ENCODE measurements at places on chromosomes 12 and 14.

- no peak for DNase-seq
Observed at GRCh38 chr14:89384636-89385035, 32.4 kb downstream of the FOXN3 start.

DNA sequence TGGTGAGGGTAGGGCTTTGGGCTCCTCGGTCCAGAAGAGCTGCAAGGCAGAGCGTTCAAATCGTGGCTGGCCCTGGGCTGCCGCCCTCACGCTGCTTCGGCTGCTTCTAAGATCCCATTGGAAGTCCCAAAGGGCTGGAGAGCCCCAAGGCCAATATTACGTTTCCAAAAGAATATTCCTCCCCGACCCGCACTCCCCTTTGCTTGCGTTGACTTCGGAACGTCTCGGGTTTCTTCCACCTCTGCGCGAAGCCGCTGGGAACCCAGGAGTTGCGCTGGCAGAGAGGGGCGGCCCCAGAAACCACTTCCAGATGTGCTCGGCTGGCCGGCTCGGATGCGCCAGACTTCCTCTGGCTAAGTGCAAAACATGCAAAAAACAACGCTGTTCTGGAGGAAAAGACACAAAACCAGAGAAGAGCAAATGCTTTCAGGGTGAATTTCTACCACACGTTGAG lies at the start of gene GLT8D2:
GLT8D2 (minus strand) TSS at position 285 of the 454 bp plus-strand sequence. CDS start 30,539 bp downstream, outside the sequence.
- DNase-seq, result no peak

- no peak for DNase-seq
Observed at GRCh38 chr12:27429606-27430005, 16.9 kb upstream of the SMCO2 start.

DNA sequence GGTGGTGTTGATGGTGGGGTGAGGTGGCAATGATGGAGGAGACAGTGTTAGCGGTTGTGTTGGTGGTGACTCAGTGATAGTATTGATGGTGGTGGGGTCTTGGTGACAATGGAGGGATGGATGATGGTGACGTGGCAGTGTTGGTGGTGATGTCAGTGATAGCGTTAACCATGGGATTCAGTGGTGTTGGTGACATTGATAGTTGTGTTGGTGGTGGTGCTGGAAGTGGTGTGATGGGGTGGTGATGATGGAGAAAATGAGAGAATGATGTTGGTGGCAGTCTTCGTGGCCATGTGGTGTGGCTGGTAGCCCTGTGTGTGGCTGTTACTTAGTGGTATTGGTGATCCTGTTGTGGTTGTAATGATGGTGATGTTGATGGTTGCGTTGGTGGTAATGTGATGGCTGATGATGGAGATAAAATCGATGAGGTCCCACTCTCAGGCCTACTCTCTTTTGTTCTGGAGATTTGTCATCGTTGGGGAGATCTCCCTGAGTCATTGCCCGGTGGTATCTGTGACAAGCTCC lies 2.6 kb downstream of the DTX1 start:
- DNase-seq, result no peak

DNA sequence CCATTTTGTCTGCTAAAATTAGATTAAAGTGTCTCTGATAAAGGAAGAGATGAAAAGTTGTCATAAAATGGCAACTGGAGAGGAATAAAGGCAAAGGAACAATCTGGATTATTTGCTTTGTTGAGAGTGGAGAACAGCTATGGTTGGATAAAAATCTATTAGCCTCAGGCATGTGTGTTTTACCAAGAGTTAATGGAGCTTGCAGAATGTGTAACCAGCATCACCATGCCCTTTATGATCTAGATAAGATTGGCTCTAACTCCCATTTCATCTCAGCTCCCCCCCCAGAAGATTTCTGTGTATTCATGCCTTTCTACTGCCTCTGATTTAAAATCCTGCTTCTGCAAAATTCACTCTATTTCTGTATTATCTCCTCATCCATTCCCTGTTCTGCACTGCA lies 93.8 kb downstream of the GALC start:
- no peak for DNase-seq

- DNase-seq, result no peak
Observed at GRCh38 chr14:97723351-97723750, 926.2 kb downstream of the VRK1 start.

DNA sequence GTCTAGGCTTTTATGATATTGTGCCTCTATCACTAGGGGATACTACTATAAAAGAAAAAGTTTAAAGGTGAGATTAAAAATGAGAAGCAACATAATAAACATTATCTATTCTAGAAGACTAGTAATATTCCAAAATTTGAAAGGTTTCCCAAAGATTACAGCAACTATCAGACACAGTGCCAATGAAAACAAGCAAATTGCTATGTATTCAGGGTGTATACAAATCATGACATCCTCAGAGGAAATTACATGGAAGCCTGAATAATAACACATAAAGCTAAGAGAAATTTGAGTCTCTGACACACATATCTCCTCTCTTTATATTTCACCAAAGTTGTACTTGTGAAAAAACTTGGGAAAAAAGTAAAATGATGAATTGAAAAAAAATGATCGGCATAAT lies 327.0 kb downstream of the SEC23A start:
- no peak for DNase-seq

- DNase-seq, result no peak
Observed at GRCh38 chr14:52078095-52078531, 9.3 kb upstream of the NID2 start.

DNA sequence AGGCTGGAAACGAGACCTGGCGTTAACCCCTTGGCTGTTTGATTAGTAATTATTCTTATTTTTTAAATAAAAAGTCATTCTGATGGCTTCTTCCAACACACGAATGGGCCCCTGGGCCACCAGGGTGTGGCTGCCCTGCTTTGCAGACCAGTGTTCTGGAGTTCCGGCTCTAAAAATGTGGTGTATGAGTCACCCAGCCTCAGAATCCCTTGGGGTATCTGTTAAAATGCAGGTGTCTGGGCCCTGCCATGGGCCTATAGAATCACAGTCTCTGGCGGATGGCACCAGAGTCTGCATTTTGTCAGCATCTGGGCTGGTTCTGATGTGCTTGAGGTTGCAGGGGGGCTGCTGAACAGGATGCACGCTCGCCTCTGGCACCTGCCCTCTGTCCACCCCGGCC lies 2.5 kb upstream of the PSMC1 start:
- no peak for DNase-seq

GRCh38 chr12:115419145-115419646 lies 735.2 kb upstream of the TBX3 start:
- DNase-seq, result no peak

- no peak for DNase-seq
Observed at GRCh38 chr12:579420-580110, 83.7 kb downstream of the NINJ2 start.

DNA sequence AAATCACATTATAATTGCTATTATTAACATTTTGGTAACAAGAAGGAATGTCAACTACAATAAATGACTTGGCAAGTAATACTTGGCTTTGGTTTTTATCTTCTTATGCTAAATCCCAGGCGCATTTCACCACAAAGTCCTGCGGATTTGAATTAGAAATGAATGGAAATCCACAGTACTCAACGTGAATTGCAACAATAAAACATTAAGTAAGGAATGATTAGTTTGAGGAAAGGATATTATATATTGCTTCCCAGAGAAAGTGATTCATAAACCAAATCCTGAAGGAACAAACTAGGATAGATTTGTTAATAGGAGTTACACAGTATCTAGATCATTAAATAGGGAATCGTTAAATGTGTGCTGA lies 1089.7 kb downstream of the TRHDE start:
- DNase-seq, result no peak

DNA sequence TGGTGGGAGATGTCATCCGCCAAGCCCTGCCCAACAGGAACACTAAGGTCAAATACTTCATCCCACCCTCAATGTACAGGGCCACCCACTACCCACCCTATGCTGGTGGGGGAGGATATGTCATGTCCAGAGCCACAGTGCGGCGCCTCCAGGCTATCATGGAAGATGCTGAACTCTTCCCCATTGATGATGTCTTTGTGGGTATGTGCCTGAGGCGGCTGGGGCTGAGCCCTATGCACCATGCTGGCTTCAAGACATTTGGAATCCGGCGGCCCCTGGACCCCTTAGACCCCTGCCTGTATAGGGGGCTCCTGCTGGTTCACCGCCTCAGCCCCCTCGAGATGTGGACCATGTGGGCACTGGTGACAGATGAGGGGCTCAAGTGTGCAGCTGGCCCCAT lies 3.5 kb downstream of the B3GNT4 start:
- DNase-seq, result no peak

DNA sequence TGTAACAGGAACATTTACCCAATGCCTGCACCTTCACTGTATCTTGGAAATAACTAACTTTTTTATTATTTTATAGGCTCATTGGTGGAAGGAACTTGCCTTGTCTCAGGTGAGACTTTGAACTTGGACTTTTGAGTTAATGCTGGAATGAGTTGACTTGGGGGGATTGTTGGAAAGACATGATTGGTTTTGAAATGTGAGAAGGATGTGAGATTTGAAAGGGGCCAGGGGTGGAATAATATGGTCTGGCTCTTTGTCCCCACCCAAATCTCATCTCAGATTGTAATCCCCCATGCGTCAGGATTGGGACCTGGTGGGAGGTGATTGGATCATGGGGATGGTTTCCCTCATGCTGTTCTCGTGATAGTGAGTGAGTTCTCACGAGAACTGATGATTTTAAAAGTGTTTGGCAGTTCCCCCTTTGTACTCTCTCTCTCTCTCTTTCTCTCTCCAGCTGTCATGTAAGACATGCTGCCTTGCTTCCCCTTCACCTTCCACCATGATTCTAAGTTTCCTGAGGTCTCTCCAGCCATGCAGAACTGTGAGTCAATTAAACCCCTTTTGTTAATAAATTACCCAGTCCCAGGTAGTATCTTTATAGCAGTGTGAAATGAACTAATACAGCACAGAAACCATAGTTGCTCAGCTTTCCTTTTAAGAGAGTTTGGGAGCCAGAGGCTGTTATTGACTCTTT lies 244.1 kb downstream of the BTG1 start:
- no peak for DNase-seq

GRCh38 chr12:13811061-13811460 lies 170.3 kb downstream of the GRIN2B start:
- DNase-seq, result no peak

DNA sequence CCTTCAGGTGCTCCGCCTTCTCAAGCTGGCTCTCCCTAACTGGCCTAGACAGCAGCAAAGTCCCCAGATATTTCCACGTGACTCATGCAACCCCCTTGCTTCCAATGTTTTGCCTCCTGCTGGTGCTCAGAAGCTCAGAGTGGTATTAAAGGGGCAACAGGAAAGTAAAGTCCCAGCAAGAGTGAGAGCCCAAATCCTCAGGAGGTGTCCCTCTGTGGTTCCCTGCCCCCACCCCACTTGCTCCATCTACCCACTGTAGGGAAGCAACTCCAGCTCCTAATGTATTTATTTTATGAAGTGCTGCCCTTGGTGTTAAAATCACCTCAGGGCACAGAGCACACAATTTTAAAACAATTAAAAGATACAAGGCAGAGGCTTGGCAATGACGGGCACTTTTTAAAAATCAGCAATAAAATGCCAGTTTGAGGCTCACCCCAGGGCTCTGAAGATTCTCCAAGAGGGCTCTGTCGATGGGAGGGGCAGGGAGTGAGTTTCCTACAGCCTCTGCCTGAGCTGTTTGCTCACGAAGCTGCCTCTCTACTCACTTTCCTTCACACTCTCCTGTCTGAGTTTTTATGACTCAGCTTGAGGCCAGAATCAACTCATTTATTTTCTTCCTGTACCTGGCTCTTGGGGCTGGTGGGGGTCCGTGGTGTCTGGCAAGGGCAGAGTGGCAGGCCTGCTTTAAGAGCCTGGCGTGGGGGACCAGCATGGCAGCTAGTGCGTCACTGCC lies 81.9 kb upstream of the MAX start:
- no peak for DNase-seq

GRCh38 chr12:14896521-14897169 lies 11.0 kb upstream of the MGP start:
- no peak for DNase-seq

DNA sequence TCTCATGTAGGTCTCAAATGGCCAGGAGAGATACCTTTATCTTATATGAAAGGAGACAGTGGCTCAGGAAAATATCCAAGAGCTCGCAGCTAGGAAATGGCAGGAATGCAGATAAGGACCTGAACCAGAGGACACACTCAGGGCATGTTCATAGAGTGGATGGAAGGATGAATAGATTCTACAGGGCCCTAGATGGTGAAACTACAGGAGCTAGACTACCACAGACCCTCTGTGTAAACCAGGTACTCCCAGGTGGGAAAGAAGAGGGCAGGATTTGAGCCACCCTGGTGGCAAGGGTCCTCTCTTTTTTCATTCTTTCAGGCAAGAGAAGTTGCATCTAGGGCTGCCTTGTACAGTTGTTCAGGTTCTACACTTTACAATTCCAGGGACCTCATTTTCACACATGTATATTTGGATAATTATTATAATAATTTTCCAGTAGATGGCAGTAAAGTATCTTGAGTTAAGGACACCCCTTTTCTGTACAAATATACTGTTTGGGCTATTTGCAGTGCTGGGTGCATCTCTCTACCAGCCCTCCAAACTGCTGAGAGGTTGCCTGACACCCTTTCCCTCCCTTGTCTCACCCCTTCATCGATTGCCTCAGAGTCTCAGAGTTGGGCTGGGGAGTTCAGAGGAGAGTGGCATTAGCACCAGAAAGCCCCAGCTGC lies 10.5 kb upstream of the ZDHHC22 start:
- DNase-seq, result no peak

DNA sequence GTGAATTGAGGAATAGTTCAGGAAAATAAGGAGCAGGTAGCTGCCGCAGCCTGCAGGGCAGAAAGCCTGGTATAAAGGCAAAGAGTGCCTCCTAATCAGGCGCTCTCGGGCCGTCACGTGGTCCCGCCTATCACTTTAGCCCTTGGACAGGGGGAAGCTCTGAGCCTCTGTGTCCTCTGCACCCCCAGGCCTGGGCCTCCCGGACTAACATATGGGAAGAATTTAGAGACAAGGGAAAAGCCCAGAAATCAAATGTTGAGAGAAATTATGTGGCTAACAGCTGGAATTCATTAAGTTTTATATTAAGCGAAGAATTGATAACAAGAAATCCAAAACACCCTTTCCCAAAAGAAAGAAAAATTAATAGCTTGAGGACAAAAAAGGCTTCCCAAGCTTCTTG lies 417.7 kb downstream of the ATP23 start:
- DNase-seq, result no peak

DNA sequence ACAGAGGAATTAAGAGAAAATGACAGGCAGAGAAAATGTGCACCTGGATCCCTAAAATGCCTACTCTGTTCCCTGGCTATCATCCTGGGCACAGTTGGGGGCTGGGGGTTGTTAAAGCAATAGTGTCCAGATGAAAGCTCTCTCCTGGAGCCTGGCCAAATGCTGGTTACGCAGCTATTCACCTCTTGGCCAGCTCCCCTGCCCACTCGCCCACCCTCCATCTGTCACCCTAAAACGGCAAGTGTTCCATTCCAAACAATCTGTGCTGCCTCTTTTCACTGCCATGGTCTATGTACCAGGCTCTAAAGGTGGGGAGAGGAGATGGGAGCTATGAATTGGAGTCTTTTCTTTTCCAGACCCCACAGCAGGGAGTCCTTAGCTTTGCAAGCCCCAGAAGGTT lies 24.7 kb upstream of the NPFF start:
- DNase-seq, result no peak

GRCh38 chr12:162467-163307 lies 51.3 kb downstream of the SLC6A12 start:
- DNase-seq, result no peak

GRCh38 chr14:101201535-101202151 lies 298.1 kb upstream of the RTL1 start:
- no peak for DNase-seq

- no peak for DNase-seq
Observed at GRCh38 chr12:2051700-2052621, 826 bp upstream of the CACNA1C start.

GRCh38 chr12:42915426-42915825 lies 325.9 kb upstream of the PRICKLE1 start:
- no peak for DNase-seq

- DNase-seq, result no peak
Observed at GRCh38 chr14:93923626-93924025, 3.5 kb upstream of the FAM181A start.
